Memory B cell (primary cell): ENCODE measurements at places on chromosomes 1 and 21.

DNA sequence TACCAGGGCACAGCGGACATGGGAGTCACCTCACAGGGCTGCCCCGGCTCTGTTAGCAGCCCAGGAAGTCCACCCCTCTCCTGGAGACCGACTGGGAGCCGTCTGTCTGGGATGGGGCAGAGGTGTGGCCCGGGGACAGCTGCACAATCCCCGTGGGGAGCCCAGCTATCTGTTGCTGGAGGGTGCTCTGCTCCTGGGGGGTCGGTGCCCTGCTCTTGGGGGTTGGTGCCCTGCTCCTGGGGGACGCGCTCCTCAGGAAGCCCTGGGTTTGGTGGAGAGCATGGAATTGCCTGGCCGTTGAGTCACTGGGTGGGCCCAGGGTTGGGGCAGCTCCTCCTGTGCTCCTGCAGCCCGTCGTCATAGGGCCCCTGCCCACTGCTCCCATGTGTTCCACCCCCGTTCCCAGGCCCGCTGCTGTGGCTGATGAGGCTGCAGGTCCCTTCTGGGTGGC lies 39.3 kb downstream of the AGPAT3 start:
- H3K4me1 ChIP-seq: peaks cover 7% of the 10 kb centered on the region
- peaks cover 27% of the 10 kb centered on the region for H3K36me3 ChIP-seq
- DNase-seq: no peak
- H3K4me3 ChIP-seq: no peak overlapping the region
- H3K27me3 ChIP-seq: no peaks in the 10 kb centered on the region

DNA sequence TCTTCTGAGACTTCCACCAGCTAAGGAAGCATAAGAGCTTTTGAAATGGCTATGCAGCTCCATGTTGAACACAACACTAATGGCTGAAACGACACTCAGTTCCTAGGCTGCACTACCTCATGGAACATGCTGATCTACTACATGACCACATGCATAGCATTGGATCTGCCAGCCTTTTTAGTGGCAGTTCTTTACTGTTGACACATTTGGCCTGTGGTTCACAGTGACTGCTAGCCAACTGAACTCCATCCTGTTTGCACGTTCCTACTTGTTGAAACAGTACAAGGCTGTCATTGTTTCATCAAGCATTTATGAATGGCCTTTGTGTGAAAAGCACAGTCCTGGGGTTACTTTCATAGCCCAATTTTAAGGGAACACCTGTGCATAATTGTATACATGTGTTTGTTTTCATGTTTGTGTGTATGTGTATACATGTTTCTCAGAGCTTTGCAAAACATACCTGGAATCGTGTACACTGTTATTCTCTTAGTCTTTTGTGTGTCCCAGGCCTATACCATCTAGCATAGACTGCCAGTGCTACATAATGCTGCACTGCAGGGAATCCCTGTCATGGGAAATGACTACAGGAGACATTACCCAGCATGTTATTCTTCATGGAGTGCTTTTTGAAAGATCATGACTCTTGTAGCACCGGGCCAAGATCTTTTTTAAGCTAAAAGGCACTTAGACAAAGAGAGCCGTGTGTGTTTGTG lies 179.6 kb upstream of the ESRRG start:
- H3K4me1 ChIP-seq: no peaks in the 10 kb centered on the region
- H3K27me3 ChIP-seq: no peaks in the 10 kb centered on the region
- H3K4me3 ChIP-seq: no peak overlapping the region
- H3K27ac ChIP-seq: no peak overlapping the region
- no peaks in the 10 kb centered on the region for H3K36me3 ChIP-seq
- no peak for DNase-seq

DNA sequence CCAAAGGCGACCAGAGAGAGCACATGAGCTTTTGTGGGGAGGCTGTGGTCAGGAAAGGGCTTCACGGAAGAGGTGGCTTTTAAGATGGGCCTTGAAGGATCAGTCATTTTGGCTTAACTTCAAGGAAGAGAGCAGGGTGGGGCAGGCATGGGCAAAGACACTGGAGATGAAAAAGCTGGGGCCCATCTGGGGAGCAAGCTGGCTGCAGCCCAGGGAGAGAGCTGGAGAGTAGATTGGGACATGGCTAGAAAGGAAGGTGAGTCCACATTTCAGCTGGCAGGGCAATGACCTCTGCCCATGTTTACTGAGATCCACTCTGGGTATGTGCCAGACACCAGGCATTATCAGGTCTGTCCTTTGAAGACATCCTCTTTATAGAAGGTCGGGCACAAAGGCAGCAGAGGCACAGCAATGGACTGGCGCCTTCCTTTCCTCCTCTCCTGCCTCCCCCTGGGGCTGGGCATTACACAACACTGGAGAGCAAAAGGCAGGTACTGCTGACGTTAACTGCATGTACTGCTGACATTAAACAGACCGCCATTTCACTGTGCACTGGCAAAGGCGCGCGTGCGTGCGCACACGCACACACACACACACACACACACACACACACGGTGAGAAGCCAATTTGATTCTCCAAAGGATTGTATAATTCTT lies 2.2 kb upstream of the UBXN10 start:
- no peak overlapping the region for H3K4me3 ChIP-seq
- H3K27ac ChIP-seq: no peak overlapping the region
- peaks cover 26% of the 10 kb centered on the region for H3K4me1 ChIP-seq
- peaks cover 25% of the 10 kb centered on the region for H3K27me3 ChIP-seq
- H3K36me3 ChIP-seq: peaks cover 4% of the 10 kb centered on the region
- no peak for DNase-seq

DNA sequence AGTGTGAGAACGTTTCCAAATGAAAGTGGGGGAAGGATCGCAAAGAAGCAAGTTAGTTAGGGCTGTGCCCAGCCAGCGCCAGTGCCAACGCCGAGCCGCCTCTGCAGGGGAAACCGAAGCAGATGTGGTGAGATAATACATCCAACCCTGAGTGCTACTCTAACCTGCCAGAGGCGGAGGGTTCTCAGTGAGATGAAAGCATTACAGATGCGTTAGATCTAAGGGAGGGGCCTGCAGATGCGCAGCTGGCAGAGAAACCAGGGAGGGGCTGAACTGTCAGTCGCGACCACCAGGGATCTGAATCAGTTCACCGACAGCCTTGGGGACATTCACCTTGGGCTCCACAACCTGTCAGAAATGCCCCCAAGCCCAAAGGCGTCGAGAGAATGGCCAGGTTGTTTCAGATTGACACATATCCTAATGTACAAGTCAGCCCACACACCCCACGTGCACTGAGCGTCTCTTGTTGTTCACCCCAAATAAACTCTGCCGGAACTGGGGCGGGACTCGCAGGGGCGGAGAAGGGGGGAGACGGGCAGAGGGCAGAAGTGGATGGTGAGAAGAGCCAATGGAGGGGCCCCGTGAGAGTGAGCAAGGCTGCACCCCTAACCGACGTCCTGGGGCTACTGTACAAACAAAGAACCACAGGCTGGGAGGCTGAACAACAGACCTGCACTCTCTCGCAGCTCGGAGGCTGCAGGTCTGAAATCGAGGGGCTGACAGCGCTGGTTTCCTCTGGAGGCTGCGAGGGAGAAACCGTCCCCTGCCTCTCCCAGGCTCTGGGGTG lies 8.7 kb upstream of the UMODL1 start:
- no peaks in the 10 kb centered on the region for H3K36me3 ChIP-seq
- peaks cover 67% of the 10 kb centered on the region for H3K4me1 ChIP-seq
- peak; percentile 90 for DNase-seq
- peak overlapping the region; percentile 95 for H3K27ac ChIP-seq

DNA sequence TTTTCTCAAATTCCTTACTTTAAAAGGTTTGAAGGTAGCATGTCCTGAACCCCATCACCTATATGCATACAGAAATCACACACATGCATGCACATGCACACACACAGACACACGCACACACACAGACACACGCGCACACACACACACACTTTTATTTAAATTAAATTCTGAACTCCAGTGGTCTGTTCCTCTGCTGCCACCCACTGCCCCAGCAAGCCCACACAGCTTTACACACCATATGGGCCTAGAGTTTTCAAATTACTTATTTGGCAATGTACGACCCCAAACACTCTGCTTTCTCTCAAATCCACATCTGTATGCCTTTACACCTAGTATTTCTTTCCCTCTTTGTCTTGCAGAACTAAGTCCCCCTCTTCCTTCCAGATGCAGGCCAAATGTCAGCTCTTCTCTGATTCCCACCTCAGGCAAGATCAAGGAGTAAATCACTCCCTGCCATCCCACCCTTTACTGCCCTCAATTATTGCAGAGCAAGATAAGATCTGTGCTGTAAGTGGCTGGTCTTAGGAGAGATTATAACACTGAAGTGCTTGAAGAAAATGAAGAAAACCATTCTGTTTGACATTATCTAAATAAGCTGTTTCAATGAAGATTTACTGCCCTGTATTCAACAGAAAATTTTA lies 429.9 kb upstream of the CXADR start:
- no peaks in the 10 kb centered on the region for H3K36me3 ChIP-seq
- no peaks in the 10 kb centered on the region for H3K4me1 ChIP-seq
- H3K4me3 ChIP-seq: no peak overlapping the region
- DNase-seq: no peak
- H3K27ac ChIP-seq: no peak overlapping the region

DNA sequence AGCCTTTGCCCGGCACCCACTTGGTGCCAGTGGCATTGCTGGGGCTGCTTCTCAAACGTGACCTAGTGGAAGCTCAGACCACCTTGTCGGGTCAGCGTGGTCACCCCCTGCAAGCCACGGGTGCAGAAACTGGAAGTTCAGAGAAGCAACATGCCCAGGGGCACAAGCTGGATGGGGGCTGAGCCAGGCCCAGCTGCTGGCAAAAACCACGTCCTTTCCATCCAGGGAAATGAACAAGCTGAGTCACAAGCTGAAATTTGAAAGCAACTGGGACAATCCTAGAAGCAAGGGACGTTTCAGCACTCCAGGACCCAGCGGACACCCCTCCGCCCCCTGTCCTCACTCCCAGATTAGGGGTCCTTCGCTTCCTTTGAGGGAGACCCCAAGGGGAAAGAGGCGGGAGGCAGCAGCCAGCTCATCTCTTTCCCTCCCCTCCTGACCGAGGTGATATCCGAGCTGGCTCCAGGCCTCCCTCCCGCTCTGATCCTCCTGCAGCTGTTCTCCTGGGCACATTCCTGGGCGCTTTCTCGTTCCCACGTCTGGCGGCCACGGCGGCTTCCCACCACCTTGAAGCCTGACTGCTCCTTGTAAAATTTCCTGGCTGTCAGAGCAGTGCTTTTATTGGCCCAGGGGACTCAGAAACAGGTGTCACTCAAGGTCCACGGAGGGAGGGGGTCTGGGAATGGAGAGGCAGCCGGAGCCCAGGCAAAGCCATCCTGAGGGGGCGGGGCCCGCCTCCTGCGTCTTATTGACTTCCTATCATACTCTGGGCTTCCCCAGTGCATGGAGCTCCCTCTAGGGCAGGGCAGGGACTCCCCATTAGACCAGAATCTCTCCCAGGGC lies 62.8 kb downstream of the PAX7 start:
- H3K4me1 ChIP-seq: no peaks in the 10 kb centered on the region
- no peak for DNase-seq
- no peaks in the 10 kb centered on the region for H3K36me3 ChIP-seq
- H3K27me3 ChIP-seq: peaks cover 18% of the 10 kb centered on the region
- no peak overlapping the region for H3K27ac ChIP-seq
- H3K4me3 ChIP-seq: no peak overlapping the region

DNA sequence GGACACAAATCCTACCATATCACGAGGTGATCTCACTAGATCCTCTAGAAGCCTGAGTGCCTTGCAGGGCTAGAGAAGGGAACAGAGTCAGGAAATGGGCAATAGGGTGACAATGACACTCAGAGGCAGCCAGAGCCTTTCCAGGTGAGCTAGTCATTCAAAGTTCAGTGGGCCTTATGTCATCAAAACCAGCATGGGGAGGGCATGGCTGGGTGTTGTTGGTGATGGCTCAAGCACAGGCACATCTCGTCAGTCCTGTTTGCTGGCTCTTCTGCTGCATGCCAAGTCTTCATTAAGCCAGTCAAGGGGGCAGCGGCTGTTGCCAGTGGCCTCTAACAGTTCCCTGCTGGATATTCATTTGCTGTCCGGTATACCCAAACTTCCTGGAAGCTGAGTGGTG lies 99.6 kb upstream of the USP24 start:
- peaks cover 2% of the 10 kb centered on the region for H3K27me3 ChIP-seq
- H3K4me1 ChIP-seq: peaks cover 3% of the 10 kb centered on the region
- no peak overlapping the region for H3K27ac ChIP-seq
- no peaks in the 10 kb centered on the region for H3K36me3 ChIP-seq
- no peak overlapping the region for H3K4me3 ChIP-seq

- H3K36me3 ChIP-seq: no peaks in the 10 kb centered on the region
- no peak overlapping the region for H3K27ac ChIP-seq
- DNase-seq: no peak
Measured at GRCh38 chr1:247119600-247120407, 15.6 kb upstream of the ZNF669 start.

DNA sequence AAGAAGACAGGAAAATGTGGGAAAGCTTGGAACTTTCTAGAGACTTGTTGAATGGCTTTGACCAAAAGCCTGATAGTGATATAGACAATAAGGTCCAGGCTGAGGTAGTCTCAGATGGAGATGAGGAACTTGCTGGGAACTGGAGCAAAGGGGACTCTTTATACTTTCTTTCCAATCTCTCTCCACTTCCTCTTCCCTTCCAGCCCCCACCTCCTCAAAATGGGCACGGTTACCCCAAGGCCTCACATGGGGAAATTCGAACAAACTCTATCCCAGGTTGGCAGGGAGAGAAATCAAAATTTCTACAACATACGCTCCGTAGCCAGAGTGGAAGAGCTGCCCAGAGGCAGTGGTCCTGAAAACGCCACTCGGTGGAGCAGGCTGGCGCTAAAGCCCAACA lies 15.2 kb downstream of the PPT1 start:
- no peak for DNase-seq
- H3K4me1 ChIP-seq: peaks cover 10% of the 10 kb centered on the region

DNA sequence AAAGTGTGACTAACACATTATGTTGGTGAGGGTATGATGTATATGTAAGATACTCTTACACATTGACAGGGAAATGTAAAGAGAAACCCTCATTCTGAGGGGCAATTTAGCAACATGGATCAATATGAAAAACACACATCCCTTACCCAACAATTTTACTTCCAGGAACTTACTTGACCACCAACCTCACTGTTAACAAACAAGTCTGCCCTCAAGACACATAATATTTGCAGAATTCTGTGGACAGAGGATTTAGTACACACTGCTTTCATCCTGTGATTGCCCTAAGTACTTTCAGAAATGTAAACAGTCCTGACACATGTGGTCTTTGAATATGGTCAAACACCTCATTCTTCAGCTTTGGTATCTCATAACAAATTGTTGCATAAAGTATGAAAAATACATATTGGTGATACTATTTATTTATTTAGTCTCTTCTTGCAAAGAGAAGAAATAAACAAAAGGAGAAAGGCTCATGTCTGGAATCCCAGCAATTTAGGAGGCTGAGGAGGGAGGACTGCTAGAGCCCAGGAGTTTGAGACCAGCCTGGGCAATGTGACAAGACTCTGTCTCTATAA lies 6.9 kb downstream of the USP48 start:
- peaks cover 37% of the 10 kb centered on the region for H3K4me1 ChIP-seq
- H3K36me3 ChIP-seq: peaks cover 14% of the 10 kb centered on the region
- peak overlapping the region; percentile 58 for H3K27ac ChIP-seq
- no peak overlapping the region for H3K4me3 ChIP-seq

DNA sequence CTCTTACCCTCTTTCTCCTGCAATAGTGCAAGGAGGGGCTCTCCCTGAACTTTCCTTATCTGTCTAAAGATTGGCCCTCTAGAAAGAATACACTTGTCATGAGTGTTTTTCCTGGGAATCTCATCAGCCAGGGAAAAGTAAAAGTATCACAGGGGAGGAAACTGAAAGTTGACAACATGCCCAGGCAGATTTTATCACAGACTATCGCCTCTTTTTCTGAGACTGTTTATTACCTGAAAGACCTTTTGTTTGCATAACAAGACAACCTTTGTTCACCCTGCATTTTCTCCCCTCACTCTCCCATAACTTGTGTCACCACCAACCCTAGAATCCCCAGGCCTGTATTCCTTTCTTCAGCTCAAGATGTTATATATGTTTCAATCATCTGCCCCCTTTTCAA lies 794.7 kb upstream of the ADAMTS5 start:
- no peaks in the 10 kb centered on the region for H3K27me3 ChIP-seq
- H3K4me3 ChIP-seq: no peak overlapping the region
- DNase-seq: no peak
- no peaks in the 10 kb centered on the region for H3K36me3 ChIP-seq
